ENCODE measurements at places on chromosomes 4 and X. TPM values are rescaled to one million over a fixed set of nuclear protein-coding genes. Genes with fewer than 3 reads are reported as not detected.

The SYP gene
- 0.75 TPM for total RNA-seq

The PAGE2B gene
- not detected for total RNA-seq

The PKD2 gene
- 36.6 TPM for total RNA-seq

The FRAS1 gene
- total RNA-seq, result 2.1 TPM

The RASL11B gene
- total RNA-seq, result 2.6 TPM

The FAM53A gene
- 6.6 TPM for total RNA-seq

The CT83 gene
- not detected for total RNA-seq

The TLL1 gene
- total RNA-seq, result 1.4 TPM

DNA sequence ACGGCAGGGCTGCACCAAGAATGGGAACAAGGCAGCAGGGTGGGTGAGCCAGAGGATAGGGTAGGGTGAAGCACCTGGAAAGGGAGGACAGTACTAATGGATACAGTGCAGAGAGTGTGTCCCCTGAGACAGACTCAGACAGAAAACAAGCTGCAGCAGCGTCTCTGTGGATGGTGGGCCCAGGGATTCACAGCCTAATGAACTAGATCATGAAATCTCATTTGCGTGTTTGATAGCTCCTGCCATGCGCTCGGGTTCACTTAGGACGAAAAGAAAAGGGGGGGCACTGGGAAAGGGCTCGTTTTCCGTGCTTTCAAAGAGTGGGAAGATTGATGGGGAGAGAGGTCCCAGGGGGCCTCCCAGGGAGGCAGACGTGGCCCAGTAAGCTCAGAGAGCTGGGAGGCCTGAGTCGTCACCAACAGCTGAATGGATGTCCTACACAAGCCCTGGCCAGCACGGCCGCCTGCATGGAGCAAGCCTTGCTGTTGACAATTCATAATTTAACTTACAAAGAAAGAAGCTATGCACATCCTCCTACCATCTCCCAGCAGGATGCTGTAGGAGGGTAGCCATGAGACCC, 446.9 kb downstream of the BCOR start:
- H3K36me3 ChIP-seq, result no peaks in the 10 kb centered on the region
- H3K27ac ChIP-seq, result no peak overlapping the region
- no peaks in the 10 kb centered on the region for H3K4me1 ChIP-seq
- no peak overlapping the region for H3K4me3 ChIP-seq
- H3K27me3 ChIP-seq, result peaks cover 66% of the 10 kb centered on the region

DNA sequence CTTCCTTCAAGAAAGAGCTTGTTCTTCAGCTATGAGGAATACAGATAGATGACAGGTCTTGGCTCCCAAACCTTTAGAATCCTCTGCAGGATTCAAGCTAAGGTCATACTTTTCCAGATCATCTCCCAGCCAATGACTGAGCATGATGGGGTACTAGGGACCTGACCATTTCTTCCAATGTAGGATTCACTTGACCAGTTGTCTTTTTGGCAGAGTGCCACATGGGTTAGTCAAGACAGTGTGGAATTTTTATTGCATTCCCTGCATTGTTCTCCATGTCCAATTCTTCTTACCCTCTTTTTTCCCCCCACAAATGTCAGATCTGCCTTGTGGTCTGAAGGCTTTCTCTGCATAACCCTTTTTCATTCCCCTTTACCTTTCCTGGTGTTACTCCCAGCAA, 99.5 kb downstream of the CCSER1 start:
- peak overlapping the region; percentile 55 for H3K27ac ChIP-seq
- no peak overlapping the region for H3K4me3 ChIP-seq
- peak; percentile 33 for DNase-seq
- peaks cover 5% of the 10 kb centered on the region for H3K4me1 ChIP-seq
- no peaks in the 10 kb centered on the region for H3K27me3 ChIP-seq

GRCh38 chr4:78956975-78957374, 17.7 kb upstream of the PAQR3 start:
- H3K27me3 ChIP-seq, result no peaks in the 10 kb centered on the region
- no peak for DNase-seq
- H3K27ac ChIP-seq, result no peak overlapping the region
- no peaks in the 10 kb centered on the region for H3K36me3 ChIP-seq
- no peak overlapping the region for H3K4me3 ChIP-seq
- peaks cover 5% of the 10 kb centered on the region for H3K4me1 ChIP-seq

GRCh38 chrX:11366998-11367595, 73.9 kb downstream of the AMELX start:
- H3K4me3 ChIP-seq, result no peak overlapping the region
- no peaks in the 10 kb centered on the region for H3K36me3 ChIP-seq
- H3K27ac ChIP-seq, result no peak overlapping the region
- DNase-seq, result no peak
- peaks cover 14% of the 10 kb centered on the region for H3K27me3 ChIP-seq

DNA sequence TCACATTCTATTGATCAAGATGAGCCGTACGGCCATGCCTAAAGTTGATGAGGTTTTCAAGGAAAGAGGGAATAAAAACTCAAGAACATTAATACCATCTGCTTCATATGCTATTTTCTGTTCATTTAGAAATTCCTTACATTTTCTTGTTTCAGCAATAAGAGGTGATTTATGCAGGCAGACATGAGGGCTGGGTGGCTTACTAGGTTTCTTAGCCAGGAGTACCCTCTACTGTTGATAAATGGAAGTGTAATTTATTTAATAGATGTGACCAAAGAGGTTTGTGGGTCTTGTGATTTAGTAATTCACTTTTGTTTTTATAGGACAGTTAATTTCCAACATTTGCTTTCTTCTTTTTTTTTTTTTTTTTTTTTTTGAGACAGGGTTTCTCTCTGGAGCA, 6.4 kb upstream of the SMIM9 start:
- H3K36me3 ChIP-seq, result no peaks in the 10 kb centered on the region
- peak; percentile 63 for DNase-seq
- H3K4me3 ChIP-seq, result no peak overlapping the region
- no peak overlapping the region for H3K27ac ChIP-seq
- peaks cover 42% of the 10 kb centered on the region for H3K27me3 ChIP-seq

- H3K27ac ChIP-seq, result no peak overlapping the region
- H3K4me3 ChIP-seq, result no peak overlapping the region
Observed at GRCh38 chr4:44616621-44617020, 34.8 kb downstream of the YIPF7 start.

GRCh38 chr4:48778431-48779094, 1.5 kb downstream of the FRYL start:
- peak; percentile 50 for DNase-seq
- no peaks in the 10 kb centered on the region for H3K27me3 ChIP-seq
- peak overlapping the region; percentile 86 for H3K27ac ChIP-seq
- H3K4me1 ChIP-seq, result peaks cover 25% of the 10 kb centered on the region
- H3K36me3 ChIP-seq, result peaks cover 2% of the 10 kb centered on the region

DNA sequence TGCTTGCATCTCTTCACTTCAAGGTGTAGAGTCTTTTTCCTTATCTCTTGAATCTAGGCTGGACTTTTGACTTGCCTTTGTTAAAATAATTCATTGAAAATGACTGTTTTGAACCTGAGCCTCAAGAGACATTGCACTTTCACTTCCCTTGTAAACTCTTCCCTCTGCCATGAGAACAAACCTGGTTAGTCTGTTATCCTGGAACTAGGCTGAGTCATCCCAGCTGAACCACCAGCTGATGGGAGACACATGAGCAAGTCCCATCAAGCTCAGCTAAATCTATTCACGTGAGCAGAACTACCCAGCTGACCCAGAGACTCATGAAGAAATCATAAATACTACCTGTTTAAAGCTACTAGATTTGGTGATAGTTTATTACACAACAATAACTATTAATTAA, 202.3 kb upstream of the CENPE start:
- peak overlapping the region; percentile 9 for H3K27ac ChIP-seq
- H3K27me3 ChIP-seq, result no peaks in the 10 kb centered on the region
- peak; percentile 73 for DNase-seq
- no peaks in the 10 kb centered on the region for H3K36me3 ChIP-seq
- peaks cover 7% of the 10 kb centered on the region for H3K4me1 ChIP-seq

- H3K4me3 ChIP-seq, result no peak overlapping the region
- no peak overlapping the region for H3K27ac ChIP-seq
Observed at GRCh38 chr4:85595796-85596559, 121.0 kb downstream of the ARHGAP24 start.

DNA sequence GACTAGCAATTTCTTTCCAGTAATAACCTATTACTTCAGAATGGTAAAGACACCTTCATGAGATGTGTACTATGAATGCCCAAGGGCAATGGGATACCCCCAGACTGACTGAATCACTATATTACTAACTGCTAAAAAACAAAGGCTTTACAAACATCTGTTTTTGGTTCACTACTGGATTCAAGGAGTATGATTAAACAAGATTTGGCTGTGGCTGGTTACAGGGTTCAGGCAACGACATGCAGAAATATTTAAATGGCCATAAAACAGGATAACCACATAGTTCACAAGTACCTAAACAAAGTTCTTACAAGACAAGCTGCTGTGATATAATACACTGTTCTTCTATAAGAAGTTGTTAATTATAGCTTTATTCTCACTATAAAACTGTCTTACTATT, 128.2 kb downstream of the FRYL start:
- no peaks in the 10 kb centered on the region for H3K27me3 ChIP-seq
- peaks cover 7% of the 10 kb centered on the region for H3K4me1 ChIP-seq

DNA sequence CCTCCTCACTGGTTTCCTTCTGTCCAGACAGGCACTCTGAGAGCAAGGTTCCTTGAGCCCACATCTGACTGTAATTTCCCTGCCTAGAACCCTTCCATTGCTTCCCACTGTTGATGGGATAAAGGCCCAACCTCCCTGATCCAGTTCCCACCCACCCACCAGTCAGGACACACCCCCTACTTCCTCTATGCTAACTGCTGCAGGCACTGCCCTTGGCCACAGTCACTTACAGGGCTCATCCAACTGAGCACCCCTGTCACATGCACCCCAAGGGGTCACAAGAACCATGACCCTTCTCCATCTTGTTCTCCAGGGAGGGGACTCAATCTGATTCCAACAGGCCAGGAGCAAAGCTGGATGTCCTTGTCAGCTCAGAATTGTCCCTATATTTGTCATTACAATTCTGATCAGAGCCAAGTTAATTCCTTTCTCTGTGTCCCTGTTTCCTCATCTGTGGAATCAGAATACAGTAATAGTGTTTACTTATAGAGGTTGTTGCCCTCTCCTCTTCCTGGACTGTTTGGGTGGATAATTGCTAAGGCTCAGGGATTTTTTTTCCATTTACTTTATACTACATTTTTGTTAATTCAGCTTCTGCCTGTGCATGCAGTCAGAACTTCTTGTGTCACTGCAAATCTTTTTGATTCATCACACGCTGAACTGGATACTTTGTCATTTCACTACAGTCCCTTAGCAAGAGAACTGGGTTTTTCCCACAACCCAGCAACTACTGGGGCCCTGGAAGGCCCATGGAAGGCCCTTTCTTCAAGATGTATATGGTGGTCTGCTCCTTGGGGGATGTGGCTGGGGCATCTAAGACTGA, 105.6 kb upstream of the MAMLD1 start:
- H3K36me3 ChIP-seq, result no peaks in the 10 kb centered on the region
- no peaks in the 10 kb centered on the region for H3K27me3 ChIP-seq
- DNase-seq, result no peak
- no peaks in the 10 kb centered on the region for H3K4me1 ChIP-seq
- no peak overlapping the region for H3K27ac ChIP-seq

DNA sequence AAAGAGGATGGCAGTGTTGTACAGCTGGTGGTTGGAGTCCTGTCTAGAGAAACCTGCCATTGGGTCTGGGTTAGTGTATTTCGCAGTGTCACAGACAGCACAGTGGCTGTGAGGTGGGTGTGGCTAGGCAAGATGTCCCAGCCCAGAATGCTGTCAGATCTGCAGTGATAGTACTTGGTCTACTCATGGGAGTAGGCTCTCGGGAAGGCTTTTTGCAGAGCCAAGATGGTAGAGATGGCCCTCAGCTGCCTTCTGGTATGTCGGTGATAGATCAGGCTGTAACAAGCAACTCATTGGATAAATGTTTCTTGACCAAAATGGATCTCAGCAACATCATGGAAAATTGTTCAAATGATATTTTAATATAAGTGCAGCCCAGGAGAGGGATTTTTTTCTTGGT, 84.3 kb upstream of the WDR1 start:
- no peak overlapping the region for H3K4me3 ChIP-seq
- H3K4me1 ChIP-seq, result no peaks in the 10 kb centered on the region
- no peaks in the 10 kb centered on the region for H3K36me3 ChIP-seq

DNA sequence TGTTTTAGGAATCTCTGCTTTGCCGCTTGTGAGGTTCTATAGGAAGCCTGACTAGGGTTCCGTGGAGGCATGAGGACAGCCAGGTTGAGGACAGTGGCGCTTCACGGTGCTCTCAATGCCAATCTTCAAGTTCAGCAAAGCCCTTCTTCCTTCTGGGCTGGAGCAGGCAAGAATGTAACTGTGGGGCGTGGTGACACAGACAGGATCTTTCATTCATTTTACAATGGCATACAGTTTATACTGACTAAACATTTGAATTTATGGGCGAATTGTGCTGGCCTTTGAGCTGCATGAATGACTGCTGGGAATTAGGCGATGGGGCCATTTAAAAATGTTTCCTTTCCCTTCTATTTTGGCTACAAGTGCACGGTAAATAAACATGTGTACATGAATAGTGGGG, 2.9 kb upstream of the NHS start:
- no peaks in the 10 kb centered on the region for H3K36me3 ChIP-seq
- no peak for DNase-seq
- H3K4me3 ChIP-seq, result no peak overlapping the region
- no peaks in the 10 kb centered on the region for H3K4me1 ChIP-seq
- H3K27ac ChIP-seq, result no peak overlapping the region

DNA sequence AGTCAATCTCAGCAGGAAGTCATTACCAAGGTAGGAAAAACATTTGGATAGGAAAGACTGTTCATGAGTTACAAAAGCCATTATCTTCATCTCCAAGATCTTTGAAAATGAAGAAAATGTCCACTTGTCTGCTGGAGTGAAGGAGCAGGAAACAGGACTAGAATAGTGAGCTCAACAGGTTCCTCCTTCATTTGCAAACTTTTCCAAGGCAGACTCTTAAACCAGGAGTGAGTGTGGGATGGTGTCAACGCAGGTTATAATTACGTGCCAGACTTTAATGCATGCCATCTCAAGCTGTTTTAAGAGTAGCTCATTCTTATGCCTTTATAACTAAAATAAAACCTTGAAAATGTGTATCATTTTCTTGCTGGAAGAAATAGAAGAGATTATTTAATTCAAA, 3.4 kb upstream of the REELD1 start:
- no peak overlapping the region for H3K4me3 ChIP-seq
- no peak for DNase-seq
- H3K4me1 ChIP-seq, result no peaks in the 10 kb centered on the region
- peaks cover 13% of the 10 kb centered on the region for H3K27me3 ChIP-seq
